ENCODE measurements at places on chromosomes 11 and 22.
A peak's percentile ranks its signal among the peaks of the same experiment; 100 is the strongest.

GRCh38 chr11:2328021-2328420 is 26.2 kb downstream of the TSPAN32 start:
- DNase-seq: no peak

- DNase-seq: no peak
Measured at GRCh38 chr11:63499874-63500273, 6.0 kb upstream of the LGALS12 start.

- no peak for DNase-seq
Measured at GRCh38 chr11:41943656-41944055, 484.2 kb upstream of the LRRC4C start.

DNA sequence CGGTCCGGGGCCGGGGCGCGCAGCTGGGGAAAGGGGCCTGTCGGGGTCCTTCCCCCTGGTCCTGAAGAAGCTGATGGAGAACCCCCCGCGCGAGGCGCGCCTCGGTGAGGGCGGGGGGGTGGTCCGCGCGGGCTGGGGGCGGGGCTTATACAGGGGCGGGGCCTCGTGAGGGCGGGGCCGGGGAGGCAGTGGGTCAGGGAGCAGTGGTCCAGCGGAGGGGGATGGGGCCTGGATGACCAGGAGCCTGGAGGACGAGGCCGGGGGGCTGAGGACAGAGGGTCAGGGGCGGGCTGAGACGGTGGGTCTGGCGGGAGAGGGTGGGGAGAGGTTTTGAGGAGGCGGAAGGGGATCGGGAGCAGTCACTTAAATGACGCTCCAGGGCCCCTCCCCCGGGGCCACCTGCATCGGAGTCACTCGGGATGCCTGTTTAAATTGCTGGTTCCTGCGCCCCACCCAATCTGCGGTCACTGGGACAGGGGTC is 396 bp downstream of the TEF start:
- DNase-seq: peak; percentile 80

DNA sequence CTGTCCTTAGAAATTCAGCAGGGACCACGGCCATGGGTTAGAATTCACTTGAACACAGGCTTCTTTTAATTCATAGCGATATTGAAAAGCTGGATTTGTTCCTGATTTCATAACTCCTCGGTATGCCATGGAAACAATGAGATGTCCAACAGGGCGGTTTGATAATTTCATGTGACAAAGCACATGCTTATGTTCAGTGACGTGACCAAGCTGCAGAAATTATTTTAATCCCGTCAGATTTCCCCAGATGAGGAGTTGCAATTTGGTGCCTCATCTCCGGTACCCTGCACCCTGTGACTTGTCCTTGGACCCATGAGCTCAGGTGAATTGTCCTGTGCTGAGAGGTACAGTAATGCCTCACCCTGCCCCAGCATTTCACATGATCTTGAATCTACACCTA is 81.7 kb downstream of the C11orf91 start:
- no peak for DNase-seq

DNA sequence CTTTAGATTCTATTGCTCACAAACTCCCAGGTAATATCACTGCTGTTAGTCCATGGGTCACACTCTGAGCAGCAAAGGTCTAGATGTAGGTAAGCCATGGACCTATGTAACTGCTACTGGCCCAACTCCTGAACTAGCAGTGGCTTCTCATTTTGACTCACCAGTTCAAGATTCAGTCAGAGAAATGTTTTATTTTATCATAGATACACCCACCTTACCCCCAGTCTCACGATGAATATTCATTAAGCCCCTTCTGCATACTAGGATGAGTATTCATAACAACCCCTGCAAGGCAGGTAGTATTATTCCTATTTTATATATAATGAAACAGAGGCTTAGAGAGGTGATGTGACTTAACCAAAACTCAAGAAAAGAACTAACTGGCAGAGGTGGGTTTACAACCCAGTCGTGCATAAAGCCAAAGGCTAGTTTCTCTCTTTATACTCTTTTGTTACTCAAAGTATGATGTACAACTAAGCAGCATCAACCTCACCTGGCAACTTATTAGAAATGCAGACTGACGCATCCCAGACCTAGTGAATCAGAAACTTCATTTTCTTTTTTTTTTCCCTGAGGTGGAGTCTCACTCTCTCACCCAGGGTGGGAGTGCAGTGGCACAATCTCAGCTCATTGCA is 957.6 kb upstream of the CCDC90B start:
- DNase-seq: no peak

DNA sequence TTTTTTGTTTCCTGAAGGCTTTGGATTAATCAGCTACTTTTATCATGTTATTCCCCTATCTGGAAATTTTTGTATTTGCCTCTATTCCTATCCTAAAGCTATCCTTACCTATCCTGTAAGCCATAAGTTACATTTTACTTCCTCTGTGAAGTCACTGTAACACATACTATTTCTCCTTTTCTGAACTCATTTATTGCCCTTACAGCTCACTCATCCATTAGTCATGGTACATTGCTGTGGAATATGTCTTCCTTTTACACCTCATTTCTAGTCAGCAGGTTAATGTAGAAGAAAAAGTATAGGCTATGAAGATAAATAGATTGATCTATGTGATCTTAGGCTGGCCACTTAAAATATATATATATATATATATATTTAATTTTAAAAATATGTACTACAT is 28.0 kb downstream of the SWAP70 start:
- no peak for DNase-seq

DNA sequence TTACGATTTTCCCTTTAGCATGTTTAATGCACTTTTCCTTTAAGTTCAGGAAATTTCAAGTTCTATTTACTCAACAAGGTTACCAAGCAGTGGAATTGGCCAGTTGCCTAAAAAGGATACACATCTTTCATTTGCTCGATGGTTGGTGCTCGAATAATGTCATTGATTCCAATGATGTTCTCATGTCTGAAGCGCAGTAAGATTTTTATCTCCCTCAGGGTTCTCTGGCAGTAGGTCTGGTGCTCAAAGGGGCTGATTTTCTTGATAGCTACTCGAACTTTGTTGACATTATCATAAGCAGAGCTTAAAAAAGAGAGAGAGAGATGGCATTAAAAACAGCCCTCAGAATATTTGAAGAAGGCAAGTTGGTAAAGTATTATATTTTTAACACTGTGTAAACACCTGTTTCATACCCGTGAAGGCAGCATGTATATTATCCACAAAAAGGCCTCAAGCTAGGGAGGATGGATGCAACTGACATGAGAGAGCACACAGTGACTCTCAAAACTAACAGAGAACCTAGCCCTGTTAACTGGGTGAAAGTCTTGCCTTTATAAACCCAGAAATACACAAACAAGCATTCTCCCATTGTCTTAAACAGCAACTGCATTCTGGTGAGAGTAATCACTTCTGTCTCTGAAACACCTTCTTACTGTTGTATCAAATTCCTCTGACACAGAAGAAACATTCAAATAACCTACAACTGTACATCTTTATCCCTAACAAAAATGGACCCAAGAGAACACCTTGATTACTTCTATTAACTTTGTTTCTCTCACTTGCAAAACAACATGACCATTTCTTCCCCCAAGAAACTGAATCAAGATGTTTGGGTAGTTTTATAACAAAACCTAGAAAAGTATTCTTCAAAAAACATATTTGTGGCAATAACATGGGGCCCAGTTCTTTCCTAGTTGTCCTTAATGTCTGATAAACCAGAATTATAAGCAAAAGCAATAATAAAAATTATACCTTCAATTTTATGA is 59.6 kb downstream of the MAPK1 start:
- DNase-seq: no peak

DNA sequence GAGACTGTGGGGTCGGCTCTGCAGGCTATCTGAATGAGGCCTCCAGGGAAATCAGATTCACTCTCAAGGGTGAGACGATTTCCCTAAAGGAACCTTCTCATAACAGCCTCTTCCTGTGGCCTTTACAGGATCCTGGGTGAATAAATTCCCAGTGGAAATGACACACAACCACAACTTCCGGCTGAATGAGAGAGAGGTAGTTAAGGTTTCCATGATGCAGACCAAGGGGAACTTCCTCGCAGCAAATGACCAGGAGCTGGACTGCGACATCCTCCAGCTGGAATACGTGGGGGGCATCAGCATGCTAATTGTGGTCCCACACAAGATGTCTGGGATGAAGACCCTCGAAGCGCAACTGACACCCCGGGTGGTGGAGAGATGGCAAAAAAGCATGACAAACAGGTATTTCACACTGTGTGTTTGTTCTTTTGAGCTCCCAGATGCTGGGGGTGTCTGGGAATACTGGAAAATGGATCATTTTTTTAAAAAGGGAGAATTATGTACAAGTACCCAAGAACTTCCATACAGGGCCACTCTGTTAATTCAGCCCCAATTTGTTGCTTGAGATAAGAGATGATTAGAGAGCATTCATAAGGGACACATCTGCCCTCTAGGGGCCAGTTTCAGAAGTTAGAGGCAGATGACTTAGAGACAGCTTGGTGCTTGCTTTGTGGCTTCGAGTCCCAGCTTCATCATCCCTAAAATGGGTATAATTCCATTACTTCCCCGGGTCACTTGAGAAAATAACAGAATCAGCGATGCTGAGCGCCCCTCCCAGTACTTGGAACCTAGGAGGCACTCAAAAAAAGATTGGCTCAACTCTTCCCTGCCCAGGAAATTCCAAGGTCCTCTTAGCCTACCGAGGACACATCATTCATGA is 10.2 kb downstream of the SERPIND1 start:
- DNase-seq: peak; percentile 53

DNA sequence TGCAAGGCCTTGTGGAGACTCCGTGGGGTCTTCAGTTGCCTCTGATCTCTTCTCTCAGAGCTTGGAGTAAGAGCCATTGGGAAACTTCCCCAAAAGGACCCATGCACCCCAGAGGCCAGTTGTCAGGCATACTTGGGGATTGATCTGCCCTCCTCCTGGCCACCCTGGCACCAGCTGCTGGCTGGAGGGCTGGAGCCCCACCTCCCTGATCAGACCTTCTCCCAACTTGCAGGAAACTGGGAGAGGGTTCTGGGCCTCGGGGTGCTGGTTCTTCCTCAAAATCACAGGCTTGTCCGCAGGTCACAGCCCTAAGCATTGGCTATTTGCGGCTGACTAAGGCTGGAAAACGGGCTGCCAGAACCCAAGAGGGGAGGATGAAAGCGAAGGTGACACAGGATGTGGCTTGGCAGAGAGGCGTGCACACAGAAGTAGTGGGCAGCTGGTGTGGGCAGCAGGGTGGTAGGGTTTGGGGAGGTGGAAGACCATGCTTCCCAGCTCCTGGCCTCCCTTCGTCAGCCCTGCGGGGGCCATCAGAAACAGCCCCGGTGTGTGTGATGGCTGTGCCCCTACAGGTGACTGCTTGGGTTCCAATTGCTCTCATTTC is 1.3 kb upstream of the DGKZ start:
- no peak for DNase-seq

DNA sequence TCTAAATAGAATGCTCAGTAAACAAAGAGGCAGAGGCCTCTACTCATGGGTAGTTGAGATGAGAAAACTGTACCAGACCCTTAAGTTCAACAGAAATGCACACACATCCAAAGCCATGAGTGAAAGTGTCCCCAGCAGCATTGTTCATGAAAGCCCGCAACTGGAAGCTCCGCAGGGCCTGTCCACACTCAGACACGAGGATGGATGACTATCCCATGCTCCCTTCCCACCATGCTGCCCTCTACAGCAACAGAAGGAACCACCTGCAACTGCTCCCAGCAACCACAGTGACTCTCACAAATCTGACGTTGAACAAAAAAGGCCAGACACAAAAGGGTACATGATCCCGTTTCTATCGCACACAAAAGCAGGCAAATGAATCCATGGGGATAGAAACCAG is 76.9 kb upstream of the ANO1 start:
- no peak for DNase-seq
